ENCODE measurements at places on chromosomes 3 and 15. TPM values are rescaled to one million over a fixed set of nuclear protein-coding genes. Genes with fewer than 3 reads are reported as not detected.

- H3K4me1 ChIP-seq: no peaks in the 10 kb centered on the region
- H3K27ac ChIP-seq: no peak overlapping the region
- no peaks in the 10 kb centered on the region for H3K36me3 ChIP-seq
- H3K27me3 ChIP-seq: no peaks in the 10 kb centered on the region
- DNase-seq: no peak
These were observed 228.1 kb upstream of the FEZF2 start for GRCh38 chr3:62601238-62602070.

GRCh38 chr15:71338827-71339542 lies 223.7 kb downstream of the THSD4 start:
- no peak overlapping the region for H3K27ac ChIP-seq
- DNase-seq: no peak
- no peak overlapping the region for H3K4me3 ChIP-seq
- H3K27me3 ChIP-seq: no peaks in the 10 kb centered on the region

Gene OXTR
- total RNA-seq: 0.28 TPM

GRCh38 chr3:56351537-56351936 lies 116.7 kb downstream of the ERC2 start:
- no peak for DNase-seq
- H3K36me3 ChIP-seq: no peaks in the 10 kb centered on the region
- no peaks in the 10 kb centered on the region for H3K27me3 ChIP-seq
- H3K4me3 ChIP-seq: no peak overlapping the region
- no peaks in the 10 kb centered on the region for H3K4me1 ChIP-seq
- no peak overlapping the region for H3K27ac ChIP-seq

GRCh38 chr3:113231827-113232253 lies 20.5 kb downstream of the BOC start:
- H3K4me3 ChIP-seq: no peak overlapping the region
- no peaks in the 10 kb centered on the region for H3K27me3 ChIP-seq
- H3K27ac ChIP-seq: no peak overlapping the region
- DNase-seq: no peak

Gene CHRNA7
- 0.39 TPM for total RNA-seq

Gene RSL24D1
- total RNA-seq: 19.5 TPM

DNA sequence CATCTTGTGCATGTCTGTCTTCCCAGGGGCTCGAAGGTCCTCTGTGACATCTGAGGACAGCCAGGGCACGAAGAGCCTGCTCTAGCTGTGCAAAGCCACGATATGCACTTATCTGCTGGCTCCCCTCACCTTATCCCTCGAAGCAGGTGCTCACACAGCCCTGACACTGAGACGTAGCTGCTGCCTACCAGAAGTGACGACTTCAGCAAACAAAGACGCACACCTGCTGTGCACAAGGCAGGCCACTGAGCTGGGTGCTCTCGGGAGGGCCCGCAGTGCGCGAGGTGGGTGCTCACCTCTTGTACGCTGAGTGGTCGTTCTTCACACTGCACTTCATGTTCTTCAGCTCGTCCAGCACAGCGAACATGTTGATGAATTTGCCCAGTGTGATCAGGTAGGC lies 37.3 kb downstream of the CYFIP1 start:
- no peaks in the 10 kb centered on the region for H3K36me3 ChIP-seq
- no peaks in the 10 kb centered on the region for H3K27me3 ChIP-seq
- H3K4me3 ChIP-seq: no peak overlapping the region
- H3K27ac ChIP-seq: no peak overlapping the region
- H3K4me1 ChIP-seq: no peaks in the 10 kb centered on the region

DNA sequence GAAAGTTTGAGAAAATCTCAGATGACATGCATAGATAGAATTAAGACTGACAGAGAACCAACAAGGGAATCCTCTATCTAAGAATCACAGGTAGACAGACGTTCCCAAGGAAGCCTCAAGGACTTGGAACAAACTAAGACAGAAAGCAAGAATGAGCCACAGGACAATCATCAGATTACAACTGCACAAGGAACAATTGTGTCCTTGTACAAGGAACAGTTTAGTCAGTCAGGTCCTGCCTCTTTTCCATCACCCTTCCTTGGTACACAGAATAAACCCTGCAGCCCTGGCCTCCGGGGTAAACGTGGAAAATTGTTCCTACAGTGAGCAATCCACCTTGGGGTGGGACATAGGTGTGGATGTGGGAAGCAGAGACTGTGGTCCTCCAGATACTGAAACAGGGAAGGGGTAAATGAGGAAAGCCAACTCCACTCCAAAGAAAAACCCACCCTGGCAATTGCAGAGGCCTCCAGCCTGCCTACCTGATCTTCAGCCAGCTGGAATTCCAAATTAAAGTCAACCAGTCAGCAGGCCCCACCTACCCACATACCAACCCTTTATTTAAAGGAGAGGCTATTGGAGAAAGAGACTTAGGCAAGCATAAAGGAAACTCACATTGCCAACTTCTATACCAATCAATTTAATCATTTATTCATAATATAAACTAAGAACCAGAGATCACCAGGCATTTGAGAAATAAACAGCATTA lies 73.4 kb downstream of the ULK4 start:
- H3K27ac ChIP-seq: no peak overlapping the region
- no peaks in the 10 kb centered on the region for H3K27me3 ChIP-seq
- no peak for DNase-seq
- H3K4me3 ChIP-seq: no peak overlapping the region
- no peaks in the 10 kb centered on the region for H3K4me1 ChIP-seq

Gene LRTM1
- not detected for total RNA-seq

DNA sequence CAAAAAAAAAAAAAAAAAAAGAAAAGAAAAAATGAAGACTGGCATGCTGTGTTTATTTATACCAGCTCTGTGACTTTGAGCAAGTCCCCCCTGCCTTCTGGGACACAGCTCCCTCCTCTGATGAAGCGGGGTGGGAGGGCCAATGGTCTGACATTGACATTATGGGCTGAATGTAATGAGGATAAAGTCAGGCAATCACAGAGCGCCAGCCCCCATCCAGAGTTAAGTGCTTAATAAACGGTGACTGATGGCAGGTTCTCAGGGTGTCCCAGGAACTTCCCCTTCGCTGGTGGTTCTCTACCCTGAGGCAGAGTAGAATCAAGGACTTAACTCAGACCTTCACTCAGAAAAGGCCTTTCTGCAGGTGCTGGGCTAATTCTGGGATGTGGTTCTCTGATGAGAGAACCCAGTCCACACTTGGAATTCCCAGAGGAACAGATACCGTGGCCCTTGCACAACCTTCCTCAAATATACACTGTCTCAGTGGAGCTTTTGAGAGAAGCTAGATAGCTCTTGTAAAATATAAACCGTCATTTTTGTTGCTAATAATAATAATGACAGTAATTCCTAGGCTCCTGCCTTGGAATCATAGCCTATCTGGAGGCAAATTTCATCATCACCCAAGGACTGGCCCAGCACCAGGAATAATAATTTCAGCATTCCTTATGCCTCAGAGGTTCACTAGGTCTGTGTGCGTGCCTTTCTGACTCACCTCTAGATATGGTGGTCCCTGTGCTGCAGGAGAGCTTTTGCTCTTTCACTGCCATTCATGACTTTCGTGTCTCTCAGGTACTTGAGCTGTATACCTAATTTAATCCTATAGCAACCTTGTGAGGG lies 115.8 kb downstream of the RPLP1 start:
- H3K36me3 ChIP-seq: peaks cover 8% of the 10 kb centered on the region
- DNase-seq: no peak
- no peak overlapping the region for H3K27ac ChIP-seq
- no peaks in the 10 kb centered on the region for H3K4me1 ChIP-seq
- no peaks in the 10 kb centered on the region for H3K27me3 ChIP-seq
